Ascending aorta (tissue), 2 donors: ENCODE measurements at places on chromosomes 6 and 20.

GRCh38 chr6:71410681-71411080 is 122.1 kb downstream of the OGFRL1 start:
- H3K4me1 ChIP-seq = peaks cover 19% of the 10 kb centered on the region
- peak overlapping the region; percentile 37 for H3K27ac ChIP-seq
- DNase-seq = no peak
- H3K36me3 ChIP-seq = peaks cover 3% of the 10 kb centered on the region

DNA sequence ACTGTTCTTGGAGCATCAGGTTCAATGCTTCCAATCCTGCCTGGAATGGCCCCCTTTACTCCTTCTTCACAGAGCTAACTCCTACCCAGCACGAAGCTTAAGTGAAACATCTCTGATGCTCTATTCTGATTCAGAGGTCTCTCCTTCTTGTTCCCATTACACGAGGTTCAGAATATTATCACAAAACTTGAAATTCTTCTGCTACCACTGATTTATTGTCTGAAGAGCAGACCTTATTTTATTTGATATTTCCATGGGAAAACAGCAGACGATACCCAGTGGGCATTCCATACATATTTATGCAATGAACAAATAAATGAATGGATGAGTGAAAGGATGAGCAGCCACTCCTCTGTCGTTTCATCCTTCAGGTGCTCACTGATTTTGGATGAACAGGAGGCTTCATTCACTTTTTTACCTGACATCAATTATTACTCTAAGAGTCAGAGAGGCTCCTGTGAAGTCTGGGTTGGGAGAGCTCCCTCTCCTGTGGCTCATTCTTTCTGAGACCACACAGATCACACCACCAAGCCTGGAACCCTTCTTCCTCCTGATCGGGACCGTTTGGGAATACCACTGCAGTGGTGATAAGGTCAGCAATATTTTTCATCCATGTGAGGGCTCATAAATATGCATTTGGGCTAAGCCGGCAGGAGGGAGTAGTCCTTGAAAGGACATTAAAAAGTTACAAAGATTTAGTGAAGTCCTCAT is 25.8 kb downstream of the SMLR1 start:
- no peaks in the 10 kb centered on the region for H3K4me1 ChIP-seq
- no peaks in the 10 kb centered on the region for H3K27me3 ChIP-seq
- H3K36me3 ChIP-seq = no peaks in the 10 kb centered on the region
- no peak for DNase-seq

DNA sequence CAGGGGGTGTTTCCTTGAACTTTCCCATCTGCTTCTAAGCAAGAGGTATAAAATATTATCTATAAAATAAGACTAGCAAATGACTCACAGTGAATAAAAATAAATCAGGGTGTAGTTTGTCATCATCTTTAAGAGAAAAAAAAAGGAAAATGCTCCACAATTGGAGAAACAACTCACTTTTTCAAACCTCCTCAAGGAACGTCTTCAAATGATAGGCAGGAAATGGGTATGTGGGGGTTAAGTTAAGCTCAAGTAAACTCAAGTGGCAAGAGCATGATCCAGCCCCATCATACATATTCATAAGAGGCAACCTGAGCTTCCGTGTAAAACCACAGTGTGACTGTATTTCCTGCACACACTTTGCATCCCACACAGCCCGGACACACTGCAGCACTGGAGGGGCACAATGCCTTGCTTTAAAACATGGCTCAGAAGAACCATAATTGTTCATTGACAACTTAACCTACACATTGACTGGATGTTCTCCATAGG is 58.5 kb upstream of the CEP85L start:
- no peak for DNase-seq
- no peaks in the 10 kb centered on the region for H3K36me3 ChIP-seq
- peak overlapping the region; percentile 34 for H3K4me3 ChIP-seq
- no peak overlapping the region for H3K27ac ChIP-seq
- no peaks in the 10 kb centered on the region for H3K27me3 ChIP-seq

DNA sequence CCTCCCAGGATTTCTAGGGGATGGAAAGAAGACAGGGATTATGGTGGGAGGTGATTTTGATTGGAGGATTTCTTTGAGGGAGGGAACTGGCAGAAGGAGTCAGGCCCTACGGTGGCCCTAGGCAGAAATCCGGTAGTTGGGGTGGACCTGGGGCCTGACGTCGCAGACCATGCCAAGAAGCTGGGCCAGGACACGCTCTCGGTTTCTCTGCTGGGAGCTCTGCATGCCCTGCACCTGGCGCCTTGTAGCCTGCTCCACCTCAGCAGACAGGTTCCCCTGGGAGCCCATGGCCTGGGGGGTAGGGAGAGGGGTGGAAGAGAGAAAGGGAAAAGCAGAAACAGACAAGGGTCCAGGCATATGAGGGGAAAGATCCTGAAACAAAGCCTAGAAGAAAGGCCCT is 1.1 kb downstream of the ATP6V1G2 start:
- no peaks in the 10 kb centered on the region for H3K27me3 ChIP-seq
- H3K27ac ChIP-seq = no peak overlapping the region
